ENCODE measurements at places on chromosomes 11 and 22.

DNA sequence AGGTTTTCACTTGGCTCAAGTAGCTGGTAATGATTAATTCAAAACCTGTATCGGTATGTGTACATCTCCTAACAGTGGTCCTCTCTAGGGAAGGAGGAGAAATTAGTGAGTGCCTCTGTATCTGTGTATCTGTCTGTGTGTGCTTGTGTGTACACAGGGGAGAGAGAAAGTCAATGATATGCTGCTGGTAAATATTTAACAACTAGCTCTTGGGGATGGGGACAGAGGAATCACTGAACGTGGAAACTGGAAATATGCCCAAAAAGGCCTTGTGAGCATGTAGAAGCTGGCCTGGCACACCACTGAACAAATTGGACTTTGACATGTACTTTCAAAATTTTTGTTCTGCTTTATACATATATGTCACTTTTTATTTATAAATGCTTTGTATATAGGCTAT, 214.0 kb upstream of the SYN3 start:
- DNase-seq, result no peak

DNA sequence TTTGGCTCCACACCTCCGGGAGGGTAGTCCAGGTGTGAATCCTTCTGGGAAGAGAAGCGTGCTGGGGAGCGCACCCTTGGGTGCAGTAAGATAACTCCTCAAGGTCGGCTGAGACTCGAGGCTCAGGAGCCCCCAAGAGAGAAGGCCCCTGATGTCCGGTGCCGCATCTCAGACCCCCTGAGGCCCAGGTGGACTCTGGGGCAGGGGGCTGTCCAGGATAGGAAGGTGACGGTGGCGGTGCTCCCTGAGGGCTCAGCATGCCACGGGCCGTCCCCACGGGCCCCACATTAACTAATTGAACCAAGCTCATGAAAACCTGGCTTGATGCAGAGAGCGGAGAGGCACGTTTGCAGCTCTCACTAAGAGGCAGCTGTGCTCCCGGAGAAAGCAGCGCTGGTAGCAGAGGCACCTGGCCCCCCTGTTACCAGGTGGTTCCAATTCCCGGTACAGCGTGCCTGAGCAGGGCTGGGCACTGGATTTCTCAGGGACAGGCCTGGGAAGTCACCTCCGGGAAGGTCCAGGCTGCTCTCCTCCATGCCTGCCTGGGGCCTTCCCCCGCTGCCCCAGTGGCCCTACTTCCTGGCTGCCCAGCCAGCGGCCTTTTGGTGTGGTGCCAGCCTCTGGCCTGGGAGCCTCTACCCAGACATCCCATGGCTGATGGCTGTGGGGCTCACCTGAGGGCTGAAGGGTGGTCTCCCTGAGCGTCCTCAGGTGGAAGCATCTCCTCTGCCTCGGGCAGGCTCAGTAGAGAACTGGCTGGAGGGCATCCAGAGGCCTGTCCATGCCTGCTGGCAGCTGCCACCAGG, 1.1 kb downstream of the KCNQ1 start:
- DNase-seq, result no peak

DNA sequence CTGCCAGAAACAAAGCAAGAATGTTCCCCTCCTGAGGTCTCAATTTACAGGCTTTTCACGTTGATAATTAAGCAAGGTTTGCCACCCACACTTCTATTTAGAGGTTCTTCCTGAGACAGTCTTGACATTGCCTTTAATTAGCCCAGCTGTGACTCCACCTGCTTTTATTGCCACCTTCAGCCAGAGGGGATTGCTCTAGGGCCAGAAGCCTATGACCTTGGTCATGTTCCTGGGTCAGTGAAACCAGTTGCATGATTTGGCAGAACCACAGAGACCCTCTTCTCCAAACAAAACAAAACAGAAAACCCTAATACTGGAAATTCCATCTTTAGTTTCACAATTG, 89.8 kb downstream of the APIP start:
- no peak for DNase-seq

DNA sequence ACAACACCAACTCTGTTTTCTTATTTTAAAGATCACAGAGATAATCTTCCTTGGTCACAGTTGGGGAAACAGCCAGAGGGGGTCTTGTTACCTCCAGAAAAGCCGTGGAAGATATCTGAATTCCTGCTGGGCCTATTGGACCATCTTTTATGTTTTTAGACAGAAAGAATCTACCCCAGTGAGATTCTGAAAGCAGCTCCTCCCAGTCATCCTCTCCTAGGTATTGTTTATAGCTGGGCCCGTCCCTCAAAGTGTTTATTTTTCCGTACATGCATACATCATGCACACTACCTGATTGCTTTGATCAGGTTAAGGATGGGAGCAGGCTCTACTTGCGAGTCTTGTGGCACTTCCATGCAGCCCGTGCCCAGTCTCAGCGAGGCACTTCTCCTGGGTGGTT, 742.4 kb downstream of the NTM start:
- no peak for DNase-seq

GRCh38 chr11:128195756-128196155, 391.6 kb downstream of the ETS1 start:
- no peak for DNase-seq

DNA sequence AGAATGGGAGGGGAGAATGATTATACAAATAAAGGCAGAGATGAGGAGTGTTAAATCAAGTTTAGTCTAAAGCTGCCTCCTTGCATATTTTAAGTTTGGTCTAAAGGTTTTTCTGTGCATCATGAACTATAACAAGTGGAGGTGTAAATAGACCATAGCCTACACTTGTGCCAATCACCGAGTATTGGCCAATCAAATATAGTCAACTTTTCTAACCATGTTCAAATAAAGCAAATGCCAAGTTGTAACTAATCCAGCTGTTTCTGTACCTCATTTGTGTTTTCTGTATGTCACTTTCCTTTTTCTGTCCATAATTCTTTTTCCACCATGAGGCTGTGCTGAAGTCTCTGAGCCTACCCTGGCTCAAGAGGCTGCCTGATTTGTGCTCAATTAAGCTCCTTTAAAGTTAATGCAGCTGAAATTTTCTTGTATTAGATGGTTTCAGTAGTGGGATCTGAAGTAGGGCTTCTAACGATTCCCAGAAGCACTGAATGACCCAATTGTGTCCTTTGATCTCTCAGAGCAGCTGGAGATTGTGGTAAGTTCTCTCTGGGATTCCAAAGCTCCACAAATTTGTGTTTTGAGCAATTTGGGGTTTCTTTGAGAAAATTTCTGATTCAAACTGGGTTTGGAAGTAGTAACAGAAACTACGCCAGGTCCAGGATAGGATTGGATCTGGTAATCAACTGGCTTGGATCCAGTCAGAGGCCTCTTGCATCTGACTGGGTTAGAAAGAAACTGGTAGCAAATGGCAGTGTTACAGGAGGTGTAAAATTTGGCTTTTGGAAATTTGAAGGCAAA, 25.6 kb downstream of the OR5A2 start:
- DNase-seq, result no peak

DNA sequence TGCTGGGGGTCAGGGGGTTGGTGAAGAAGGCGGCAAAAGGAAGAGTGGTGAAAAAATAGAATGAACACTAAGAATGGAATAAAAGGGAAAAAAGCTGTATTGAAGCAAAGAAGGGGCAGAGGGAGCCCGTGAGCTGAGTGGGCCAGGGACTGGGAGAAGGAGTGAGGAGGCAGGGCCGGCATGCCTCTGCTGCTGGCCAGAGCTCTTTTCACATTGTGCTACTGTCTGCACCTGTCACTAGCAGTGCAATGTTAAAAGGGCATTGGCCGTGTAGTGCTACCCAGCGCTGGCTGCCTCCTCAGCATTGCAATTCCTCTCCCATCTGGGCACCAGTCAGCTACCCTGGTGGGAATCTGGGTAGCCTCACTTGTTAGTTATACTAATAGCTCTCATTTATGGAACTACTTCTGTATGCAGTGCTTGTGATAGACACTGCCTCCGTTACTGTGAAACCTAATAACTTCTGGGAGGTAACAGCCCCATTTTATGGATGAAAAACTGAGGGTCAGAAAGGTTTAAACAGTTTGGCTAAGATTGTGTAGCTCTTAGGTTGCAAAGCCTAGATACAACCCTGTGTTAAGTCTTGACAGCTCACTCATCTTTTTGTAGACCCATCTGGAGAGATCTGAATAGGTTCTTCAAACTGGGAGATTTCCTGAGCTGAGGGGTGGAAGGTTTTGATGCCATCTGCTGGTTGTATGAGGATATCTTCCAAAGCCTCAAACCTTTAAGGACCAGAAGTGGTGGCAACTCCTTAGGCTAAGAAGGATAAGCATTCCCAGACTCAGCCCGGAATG, 8.5 kb downstream of the YPEL4 start:
- DNase-seq, result no peak

DNA sequence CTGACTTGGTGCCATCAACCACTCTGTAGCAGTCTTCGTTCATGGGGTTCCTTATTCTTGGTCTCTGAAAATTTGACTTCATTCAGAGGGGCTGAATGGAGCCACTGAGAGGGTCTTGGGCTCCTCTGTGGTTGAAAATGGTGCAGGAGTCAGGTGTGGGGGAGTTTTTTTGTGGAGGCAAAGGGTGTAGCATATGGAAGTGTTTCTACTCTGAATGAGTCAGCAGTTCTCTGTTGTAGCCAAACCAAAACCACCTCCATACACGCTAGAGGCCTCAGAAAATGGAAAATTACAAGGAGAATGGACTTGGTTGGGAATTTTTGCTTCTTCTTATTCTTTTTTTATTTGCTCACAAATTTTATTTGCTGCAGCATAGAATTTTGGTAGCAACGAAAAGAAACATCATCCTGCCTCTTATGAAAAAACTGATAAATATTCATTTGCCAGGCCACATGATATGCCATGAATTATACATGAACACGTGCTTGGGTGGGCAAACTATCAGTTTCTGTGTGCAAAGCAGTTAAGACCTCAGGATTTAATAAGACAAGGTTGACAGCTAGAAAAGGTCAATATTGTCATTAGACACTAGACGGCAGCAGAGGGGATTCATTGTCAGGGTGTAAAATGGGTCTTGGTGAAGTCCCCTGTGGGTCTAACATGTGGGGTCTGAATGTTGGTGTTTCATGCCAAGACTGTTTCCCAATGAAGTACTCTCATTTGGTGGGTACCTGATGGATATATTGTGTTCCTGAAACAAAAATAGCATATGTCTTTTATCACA, 111.7 kb downstream of the MYO18B start:
- DNase-seq, result no peak

DNA sequence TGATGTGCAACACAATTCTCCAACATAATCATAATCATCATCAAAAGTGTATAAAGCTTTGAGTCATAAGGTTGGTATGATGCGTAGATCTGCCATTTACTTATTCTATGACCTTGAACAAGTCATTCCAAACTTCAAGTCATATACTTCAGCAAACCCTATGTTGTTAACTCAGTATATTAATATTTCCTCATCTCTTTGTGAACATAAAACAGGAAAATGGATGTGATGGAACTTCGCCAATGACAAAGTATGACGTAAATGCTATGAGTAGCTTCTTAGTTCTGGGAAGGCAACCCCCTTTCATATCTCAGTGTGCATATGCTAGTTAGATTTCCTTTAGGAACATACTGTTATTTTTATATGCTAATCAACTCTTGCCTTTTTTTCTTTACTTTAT, 102.7 kb upstream of the ANO3 start:
- peak; percentile 51 for DNase-seq

GRCh38 chr11:20112291-20113148, 47.8 kb downstream of the DBX1 start:
- peak; percentile 81 for DNase-seq

- peak; percentile 52 for DNase-seq
Measured at GRCh38 chr11:27022659-27023251, 17.9 kb upstream of the BBOX1 start.

GRCh38 chr11:110524238-110524637, 94.5 kb downstream of the FDX1 start:
- peak; percentile 67 for DNase-seq
